Eye (tissue), 1 donor: ENCODE measurements at places on chromosomes 11 and 22.

DNA sequence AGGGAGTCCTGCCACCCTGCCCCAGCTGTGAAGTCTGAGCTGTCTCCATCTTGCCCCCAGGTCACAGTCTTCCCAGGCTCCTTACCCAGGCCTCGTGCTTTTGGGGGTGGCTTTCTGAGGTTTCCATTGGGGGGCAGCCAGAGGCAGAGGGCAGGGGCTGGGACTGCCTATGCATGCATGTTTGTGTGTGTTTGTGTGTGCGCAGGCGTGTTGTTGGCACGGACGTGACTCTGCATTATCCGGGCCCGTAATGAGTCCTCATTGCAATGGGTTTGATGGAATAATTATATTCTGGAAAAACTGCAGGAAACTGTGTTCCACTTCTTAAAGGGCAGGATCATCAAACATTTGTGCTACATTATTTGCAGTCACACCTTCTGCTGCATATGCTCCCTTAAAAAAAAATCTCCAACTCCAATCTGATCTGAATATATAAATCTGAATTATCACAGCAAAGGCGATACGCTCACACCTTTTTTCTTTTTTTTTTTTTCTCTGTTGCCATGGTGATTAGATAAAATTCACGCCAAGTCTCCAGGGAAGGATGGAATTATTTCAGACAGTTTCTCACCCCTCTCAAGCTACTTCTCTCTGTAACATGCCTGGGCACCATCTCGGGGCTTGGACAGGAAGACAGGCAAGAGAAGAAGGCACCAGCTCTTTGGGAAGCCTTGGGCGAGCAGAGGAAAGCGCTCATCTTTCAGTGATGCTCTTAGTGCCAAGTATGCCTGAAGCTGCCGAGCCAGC lies 45.9 kb downstream of the DSCAML1 start:
- no peak for DNase-seq

GRCh38 chr11:2229713-2230297 lies 40.6 kb downstream of the ASCL2 start:
- DNase-seq: no peak

DNA sequence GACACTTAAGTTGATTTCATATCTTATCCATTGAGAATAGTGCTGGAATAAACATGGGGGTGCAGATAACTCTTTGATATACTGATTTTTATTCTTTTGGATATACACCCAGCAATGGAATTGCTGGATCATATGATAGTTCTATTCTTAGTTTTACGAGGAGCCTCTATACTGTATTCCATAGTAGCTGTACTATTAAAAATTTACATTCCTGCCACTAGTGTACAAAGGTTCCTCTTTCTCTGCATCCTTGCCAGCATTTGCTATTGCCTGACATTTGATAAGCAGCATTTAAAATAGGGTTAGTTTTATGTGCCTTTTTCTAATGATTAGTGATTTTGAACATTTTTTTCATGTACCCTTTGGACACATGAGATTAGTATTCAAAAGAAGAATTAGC lies 554.2 kb downstream of the JRKL start:
- no peak for DNase-seq

DNA sequence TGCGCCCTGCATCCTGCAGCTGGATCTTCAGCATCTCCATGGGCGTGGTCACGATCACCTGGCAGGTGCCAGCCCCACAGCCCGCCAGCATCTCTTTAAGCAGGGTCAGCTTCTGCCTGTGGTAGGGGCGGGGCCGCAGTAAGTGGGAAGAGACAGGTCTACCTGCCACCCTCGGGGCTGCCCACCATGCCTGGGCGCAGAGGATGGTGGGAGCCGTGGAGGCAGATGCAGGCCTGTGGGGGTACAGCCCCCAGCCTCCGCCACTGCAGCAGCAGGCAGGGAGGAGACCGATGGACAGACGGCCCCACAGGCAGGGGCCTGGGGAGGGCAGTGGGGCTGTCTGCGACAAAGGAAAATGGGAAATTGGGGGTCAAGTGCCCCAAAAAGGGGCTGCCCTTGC lies 3.0 kb upstream of the CEND1 start:
- DNase-seq: no peak

DNA sequence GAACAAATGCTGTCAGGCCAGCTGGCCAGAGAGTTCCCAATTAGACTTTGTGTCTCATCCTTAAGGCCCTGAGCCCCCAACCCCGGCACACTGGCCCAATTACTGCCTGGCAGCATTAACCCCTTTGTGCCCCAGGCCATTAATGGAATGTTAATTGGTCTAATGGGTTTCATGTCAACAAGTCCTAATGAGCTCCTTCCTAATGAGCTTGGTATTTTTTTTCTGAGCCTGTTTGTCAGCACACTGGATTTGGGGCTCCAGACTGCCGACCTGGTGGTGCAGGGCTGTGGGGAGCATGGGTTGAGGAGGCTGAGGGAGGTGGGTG lies 148.8 kb downstream of the FEZ1 start:
- peak; percentile 87 for DNase-seq

DNA sequence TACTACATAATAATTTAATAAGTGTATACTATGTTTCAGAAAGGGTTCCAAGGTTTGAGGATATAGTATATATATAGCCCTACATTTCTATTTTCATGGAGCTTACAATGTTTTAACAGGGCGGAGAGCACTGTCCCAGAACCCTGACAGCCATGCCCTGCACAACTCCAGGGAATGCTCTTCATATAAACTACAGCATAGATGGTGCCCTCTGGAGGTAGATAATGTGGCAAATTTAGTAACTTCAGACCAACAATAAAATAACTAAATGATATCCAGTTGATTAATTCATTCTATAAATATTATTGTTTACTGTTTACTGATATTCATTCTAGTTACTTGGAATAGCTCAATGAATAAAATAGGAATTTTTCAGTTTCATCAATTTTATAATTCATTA lies 693.7 kb upstream of the CCDC179 start:
- DNase-seq: no peak

- DNase-seq: no peak
Measured at GRCh38 chr11:88579466-88579865, 241.9 kb upstream of the CTSC start.
